Stimulated activated CD4-positive, alpha-beta T cell treated with anti-CD3 and anti-CD28 coated beads, Interleukin-12 subunit alpha, Interleukin-12 subunit beta, amount 100 ng/mL, for 4 hours (primary cell): ENCODE measurements at places on chromosomes 13 and 19.

DNA sequence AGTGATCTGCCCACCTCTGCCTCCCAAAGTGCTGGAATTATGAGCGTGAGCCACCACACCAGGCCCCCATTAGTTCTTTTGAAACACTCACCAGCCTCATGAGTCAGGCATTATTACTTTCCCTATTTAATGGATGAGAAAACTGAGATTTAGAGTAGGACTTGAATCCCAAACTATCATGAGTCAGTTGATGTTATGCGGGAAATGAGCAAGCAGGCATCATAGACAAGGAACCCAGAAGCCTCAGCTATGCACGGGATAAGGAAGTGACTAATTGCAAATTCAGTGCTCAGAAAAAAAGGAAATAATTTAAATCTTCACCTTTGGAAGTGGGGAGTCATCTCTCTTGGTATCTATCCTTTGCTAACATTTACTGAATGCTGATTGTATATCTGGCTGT is 217.5 kb downstream of the ABCC4 start:
- no peak for DNase-seq

DNA sequence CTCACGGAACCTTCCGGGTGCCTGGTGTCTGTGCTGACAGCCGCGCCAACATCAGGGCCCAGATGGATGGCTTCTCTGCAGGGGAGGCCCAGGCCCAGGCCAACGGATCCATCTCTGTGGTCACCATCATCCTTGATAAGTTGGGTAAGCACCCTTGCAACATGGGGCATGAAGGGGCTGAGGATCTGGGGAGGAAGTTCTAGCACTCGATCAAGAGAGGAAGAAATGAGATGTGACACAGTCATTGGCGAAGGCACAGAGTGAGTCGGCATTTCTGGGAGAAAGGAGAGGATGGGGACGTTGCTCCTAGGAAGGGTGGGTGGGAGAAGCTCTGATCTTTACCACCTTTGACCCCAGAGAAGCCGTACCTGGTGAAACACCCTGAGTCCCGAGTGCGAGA is 4.4 kb downstream of the CILP2 start:
- DNase-seq, result no peak

GRCh38 chr13:26480246-26480855 is 77.1 kb upstream of the WASF3 start:
- DNase-seq, result no peak

DNA sequence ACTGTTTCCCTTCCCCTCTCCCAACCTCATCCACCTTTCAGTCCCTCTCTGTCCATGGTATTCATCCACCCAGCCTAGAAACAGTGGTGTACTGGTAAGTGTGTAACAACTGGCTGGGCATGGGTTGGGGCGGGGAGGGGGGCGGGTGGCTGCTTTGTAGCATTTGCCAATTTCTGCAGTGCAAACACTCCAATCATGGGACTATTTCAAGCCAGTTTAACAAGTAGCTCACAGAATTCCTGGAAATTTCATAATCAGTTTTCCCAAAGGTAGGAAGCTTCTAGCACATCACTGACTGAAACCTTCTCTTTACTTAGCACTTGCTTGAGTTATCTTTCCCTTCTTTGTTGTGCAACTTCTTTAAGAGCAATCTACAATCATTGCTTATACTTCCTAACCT is 100.8 kb upstream of the WASF3 start:
- DNase-seq, result no peak

DNA sequence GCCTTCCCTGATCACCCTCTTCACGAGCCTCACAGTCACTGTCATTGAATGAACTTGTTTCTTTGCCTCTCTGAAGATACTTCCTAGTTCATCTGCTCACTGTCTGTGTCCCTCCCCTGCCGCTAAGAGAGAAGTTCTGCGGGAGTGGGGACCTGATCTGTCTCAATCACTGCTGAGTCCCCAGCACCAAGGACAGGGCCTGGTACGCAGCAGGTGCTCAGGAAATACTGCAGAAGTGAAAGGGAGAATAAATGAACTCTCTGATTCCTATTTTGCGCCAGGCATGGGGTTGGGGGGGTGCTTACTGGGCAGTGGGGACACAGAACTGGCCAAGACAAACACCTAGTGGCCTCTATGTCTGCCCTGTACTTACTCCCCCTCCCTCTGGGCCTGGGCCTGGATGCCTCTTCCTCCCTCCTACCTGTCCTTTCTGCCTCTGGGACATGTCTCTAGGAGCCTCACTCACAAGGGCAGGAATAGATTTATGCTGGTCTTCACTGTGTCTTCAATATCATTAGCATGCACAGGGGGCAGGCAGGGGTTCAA is 17.5 kb downstream of the FCGBP start:
- DNase-seq, result no peak

GRCh38 chr13:103510007-103510535 is 443.9 kb upstream of the SLC10A2 start:
- no peak for DNase-seq
